ENCODE measurements at places on chromosomes 2 and 18.

DNA sequence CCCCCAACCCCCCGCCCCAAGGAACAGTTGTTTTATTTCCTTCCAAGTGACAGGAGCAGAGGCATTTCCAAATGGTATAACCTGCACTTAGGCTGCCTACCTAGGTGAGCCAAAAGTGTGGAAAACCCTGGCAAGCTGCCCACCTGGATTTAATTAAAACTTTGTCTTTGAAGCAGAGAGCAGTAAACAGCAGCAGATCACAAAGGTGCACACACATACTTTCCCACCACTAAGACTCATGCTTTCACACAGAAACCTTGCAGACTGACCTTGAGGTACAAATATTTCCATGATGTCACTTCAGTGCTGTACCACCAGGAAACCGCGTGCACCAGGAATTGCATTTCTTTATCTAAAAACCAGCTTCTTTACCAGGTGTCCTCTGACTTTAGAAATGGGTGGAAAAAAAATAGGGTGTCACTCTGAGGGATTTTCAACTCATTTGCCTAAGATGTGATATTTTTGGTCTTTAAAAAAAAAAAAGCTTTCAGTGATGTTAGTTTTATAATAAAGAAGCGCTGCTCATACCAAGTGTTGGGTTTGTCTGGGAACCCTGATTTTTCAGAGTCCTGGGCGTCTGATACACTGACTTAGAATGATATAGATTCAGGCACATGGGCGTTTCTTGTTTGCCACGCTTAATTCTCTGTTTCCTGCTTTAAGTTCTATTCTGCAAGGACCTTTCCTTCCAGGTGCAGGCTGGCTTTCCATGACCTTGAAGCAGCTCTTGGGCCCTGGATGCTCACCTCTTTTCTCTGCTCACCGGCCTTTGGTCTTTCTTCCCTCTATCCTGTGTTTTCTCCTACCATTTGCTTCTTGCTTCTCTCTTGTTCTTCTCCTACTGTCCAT lies 70.7 kb upstream of the BCL2L11 start:
- peak; percentile 42 for DNase-seq

DNA sequence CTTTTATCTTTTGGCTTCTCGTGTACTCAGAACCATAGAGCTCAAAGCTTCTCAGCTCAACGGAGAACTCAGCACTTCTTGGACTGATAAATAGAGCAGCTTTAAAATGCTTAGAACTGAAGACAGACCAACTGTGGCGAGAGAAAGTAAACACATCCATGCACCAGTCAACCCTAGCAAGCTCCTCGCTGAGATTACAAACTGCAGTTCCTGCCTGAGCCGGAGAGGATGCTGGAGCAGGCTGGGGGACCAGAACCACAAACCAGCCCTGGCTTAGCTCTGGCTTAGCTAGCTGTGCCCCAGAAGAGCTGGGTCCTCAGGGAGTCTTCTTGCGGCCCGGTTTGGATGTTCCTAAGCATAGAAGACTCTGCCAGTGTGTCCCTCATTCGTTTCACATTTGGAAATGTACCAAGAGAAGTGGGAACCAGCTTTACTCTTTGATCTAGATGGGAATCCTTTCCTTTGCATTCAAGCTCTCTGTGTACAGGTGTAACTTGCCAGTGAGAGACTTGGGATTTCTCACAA lies 5.6 kb downstream of the PAX8 start:
- peak; percentile 38 for DNase-seq

DNA sequence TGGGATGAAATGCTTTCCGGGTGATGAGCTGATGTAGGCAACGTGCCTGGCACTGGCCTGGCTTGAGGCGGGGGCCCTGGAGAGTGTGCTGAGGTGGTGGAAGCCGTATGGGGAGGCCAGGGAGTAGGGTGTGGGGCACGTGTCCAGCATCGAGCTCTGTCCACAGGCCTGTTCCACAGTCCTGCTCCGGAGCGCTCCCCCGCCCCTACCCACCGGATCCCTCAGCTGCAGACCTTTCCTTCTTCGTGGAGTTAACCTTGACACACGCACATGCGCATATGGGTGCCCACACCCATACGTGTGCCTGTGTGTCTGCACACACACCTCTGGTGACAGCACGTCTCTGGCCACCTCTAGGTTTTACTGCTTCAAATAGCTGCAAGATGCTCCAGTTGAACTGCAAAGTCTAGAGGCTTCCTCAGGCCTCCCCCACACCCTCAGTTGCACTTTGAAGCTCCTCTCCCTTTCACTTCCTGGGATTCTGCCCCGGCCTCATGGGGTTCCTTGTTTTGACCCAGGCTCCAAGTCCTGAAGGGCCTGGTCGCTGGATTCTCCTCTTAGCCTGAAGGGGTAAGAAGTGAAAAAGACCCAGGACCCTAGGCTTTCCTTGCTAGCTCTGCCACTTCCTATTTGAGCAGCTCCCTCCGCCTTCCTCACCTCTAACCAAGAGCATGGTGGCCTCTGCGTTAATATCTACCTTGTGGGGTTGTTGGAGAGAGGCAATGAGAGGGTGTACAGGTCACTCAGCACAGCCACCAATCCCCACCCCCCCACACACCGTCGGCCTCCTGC lies 49.5 kb downstream of the INHBB start:
- DNase-seq, result no peak

DNA sequence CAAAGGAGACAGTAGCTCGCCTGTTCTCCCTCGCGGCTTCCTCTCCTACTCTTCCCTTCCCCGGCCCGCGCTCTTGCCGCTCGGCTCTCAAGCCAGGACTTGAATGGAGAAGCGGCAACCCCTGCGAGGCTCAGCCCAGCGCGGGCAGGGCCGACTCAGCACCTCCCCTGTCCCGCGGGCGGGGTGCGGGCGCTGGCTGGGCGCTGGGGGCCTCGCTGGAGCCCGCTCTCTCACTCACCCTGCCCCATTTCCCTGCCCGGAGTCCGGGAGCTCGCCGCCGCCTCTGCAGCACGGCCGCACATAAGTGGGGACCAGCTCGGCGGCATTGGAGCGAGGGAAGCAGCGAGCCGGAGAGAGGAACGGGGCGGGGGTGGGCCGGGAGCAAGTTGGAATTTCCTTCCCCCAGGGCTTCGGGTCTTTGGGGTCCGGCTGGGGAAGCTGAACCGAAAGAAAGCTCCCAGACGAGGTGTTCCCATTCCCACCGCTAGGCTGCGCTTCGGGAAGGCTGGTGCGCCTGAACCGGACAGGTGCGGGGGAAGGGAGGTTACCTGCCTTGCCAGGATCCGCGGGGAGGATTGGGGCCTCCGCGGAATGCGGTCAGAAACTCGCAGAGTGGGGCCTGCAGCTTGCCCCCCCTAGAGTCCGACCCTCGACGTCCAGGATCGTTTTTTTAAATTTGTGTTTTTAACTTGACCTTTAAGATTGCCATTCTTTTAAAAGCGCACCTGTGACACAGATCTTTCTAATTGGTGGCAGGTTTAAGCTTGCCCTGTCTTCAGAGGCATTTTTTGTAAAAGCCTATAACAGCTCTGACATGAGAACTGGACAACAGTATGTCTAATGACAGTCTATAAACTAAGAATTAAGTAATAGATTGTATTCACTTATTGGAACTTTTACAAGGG lies at the start of gene COBLL1:
TSS of gene COBLL1 (minus strand) at position 105 of the 905 bp plus-strand sequence. CDS start 627 bp downstream, outside the sequence.
- DNase-seq, result peak; percentile 47

DNA sequence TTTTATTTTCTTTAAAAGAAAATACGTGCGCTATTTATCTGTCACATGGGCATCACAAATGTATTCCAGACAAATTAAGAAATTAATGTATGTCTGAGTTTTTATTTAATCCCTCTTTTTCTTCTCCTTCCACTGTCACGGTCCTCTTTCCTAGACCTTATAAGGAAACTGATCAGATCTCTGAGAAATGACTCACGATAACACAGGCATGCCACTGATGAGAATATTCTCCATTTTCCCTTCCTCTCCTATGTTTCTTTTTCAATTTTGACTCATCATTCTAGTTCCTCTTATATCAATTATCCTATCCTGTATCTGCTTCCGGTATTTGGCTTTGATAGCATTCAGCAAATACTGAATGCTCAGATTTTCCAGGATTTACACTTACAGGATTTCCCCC lies 121.8 kb downstream of the DSC3 start:
- no peak for DNase-seq

DNA sequence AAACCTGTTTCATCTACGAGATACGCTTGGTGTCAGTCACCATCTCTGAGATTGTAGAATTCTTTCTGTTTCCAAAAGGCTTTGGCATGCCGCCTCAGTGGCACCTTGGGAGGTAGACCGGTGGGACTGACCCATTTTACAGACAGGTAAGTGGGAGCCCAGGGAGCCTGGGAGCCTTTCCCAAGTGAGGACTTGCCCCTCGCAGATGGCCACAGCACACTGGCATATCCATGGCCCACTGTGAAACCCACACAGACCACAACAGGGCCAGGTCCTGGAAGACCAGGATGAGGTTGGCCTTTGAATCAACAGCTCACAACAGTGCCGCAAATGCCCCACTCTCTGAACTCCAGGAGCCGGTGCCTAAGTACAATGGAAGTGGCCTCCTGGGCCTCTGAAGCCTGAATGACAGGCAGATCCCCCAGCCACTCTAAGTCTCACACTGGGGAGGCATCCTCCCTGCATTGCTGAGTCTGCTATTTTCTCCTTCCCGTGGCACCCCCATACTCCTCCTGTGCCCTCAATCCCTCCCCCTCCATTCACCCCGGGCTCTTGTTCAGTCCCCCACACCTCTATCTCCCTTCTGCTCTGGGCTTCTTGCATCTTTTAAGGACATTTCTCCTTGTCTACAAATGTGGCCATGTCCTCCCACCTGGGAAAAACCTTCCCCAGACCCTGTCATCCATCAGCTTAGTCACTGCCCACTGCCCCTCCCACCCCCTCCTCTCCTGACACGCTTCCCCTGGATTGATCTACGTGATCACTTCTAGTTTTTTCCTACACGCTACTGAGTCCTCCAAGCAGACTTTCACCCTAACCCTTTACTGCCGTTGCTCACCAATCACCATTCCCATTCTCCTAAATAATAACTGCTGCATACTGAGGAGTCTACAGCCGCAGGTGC lies 26.2 kb downstream of the CENPA start:
- DNase-seq, result no peak

GRCh38 chr18:77024476-77024875 lies 108.1 kb downstream of the MBP start:
- no peak for DNase-seq

GRCh38 chr18:10977042-10977441 lies 172.3 kb downstream of the PIEZO2 start:
- DNase-seq, result no peak

- DNase-seq, result no peak
Measured at GRCh38 chr2:238938401-238939055, 90.6 kb downstream of the TWIST2 start.

DNA sequence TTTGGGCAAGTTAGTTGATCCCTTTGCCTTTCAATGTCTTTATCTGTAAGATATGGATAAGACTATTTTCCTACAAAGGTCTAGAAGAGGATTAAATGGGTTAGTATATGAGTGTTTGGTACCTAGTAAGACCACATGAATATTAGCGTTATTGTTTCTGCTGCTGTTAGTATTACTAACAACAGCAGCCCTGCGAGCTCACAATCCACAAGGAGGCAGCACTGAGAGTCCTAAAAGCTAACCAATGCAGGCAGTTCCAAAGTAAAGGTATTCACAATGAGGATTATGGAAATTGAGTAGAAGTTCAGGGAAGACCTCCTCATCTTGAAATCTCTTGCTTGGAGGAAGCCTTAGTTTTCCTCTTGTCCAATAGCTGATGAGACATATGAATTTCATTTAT lies 248.9 kb downstream of the TDRD15 start:
- DNase-seq, result peak; percentile 6

DNA sequence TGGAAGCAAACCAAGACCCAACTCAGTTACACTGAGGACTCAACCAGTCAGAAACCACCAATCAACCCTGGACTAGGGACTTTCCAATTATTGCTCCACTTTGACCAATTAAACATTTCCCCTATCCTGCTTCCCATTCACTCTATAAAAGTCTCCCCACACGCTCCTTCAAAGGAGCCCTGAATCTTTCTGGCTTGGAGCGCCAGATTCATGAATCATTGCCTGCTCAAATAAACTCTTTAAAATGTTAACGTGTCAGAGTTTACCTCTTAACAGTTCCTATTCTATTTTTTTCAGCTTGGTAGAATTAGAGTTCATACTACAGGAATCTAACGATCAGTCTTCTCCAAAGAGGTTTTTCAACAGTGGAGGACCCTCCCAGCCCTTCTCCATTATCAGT lies 20.7 kb upstream of the SULT1C2 start:
- no peak for DNase-seq

GRCh38 chr2:205439621-205440020 lies 242.7 kb upstream of the NRP2 start:
- DNase-seq, result no peak

- DNase-seq, result no peak
Measured at GRCh38 chr18:68504441-68505177, 210.3 kb downstream of the TMX3 start.

- DNase-seq, result no peak
Measured at GRCh38 chr2:9231291-9232165, 24.9 kb downstream of the ASAP2 start.

GRCh38 chr2:67782443-67782842 lies 280.4 kb downstream of the C1D start:
- DNase-seq, result no peak

DNA sequence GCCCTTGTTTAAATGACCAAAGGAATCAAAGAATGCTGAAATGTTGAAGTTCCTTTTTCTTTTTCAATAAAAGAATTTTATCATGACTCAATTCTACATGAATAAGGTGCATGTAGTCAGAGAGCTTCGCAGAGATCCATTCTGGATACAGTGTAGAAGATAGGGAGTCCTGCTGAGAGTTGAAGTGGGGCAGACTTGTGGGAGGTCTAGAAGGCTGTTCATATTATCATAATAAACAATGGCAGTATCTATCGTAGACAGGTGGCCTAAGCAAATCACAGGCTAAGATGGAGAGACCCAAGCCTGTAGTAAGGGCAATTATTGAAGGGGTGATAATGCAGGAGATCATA lies 1322.0 kb upstream of the CELF4 start:
- DNase-seq, result no peak

DNA sequence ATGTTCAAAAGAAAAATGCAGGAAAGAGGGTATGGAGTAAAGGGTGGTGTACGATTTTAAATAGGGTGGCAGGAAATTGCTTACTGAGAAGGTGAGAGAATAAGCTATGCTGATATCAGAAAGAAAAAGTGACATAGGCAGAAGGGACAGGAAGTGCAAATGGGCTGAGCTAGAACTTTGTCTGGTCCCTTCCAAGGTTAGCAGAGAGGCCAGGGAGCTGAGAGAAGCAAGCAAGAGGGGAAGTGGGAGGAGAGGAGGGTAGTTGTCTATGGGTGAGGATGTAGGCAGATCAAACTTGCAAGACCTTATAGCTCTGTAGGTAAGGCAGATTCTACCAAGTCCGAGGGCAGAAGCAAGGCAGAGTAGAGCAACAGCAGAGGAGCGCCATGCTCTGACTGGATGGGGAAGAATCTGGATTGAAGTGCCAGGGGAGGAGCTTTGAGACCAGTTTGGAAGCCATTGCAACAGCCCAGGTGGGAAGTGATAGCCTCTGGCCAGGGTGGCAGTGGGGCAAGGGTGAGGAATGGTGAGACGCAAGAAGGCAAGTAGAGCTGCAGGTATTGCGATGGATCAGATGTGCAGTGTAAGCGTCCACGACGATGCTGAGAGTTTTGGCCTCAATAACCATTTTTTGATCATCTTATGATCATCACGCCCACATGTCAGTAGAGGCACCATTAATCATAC lies 134.4 kb upstream of the APCDD1 start:
- DNase-seq, result no peak
